ENCODE measurements at places on chromosomes 16 and 17.
A peak's percentile ranks its signal among the peaks of the same experiment; 100 is the strongest.

GRCh38 chr16:4232541-4233386 is 9.1 kb downstream of the SRL start:
- no peak for DNase-seq

- DNase-seq: no peak
These were observed 56.4 kb downstream of the ABR start for GRCh38 chr17:1123393-1123831.

- DNase-seq: no peak
These were observed 10.7 kb downstream of the PDK2 start for GRCh38 chr17:50105811-50106210.

DNA sequence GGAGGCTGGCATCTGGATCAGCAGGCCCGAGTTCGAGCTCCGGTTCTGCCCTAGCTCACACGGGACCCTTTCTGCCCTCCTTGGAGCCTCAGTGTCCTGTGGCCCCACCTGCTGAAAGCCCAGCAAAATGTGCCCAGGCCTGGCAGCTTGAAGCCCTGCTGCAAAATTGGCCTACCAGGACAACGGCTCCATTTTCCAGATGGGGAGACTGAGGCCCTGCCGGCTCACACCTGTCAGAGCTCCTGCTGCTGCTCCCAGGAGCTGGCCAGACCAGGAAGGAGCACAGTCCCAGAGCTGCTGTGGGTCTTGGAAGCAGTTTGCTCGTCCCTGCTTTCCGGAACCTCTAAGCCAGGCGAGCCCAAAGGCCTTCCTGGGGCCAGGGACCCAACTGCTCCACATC is 17.4 kb downstream of the ZNF469 start:
- DNase-seq: no peak

GRCh38 chr17:37259030-37259735 is 116.6 kb upstream of the C17orf78 start:
- no peak for DNase-seq

DNA sequence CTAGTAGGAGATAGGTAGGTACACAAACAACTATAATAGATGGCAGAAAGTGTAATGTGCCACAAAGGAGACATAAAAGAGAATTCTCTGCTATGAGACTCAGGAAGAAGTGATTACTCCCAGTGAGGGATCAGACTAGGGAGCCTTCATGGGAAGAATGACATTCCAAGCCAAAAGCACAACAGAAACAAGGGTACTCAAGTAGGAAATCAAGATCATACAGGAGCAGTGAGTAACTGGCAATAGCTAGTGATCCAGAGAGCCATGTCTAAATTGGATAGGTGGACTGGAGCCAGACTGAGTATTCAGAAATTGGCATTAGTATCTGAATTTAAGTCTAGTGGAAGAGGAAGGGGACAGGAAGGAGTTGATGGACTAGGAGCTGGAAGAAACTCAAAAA is 10.7 kb downstream of the RFFL start:
- no peak for DNase-seq

- DNase-seq: peak; percentile 60
These were observed 7.7 kb downstream of the GIT1 start for GRCh38 chr17:29581583-29582253.

DNA sequence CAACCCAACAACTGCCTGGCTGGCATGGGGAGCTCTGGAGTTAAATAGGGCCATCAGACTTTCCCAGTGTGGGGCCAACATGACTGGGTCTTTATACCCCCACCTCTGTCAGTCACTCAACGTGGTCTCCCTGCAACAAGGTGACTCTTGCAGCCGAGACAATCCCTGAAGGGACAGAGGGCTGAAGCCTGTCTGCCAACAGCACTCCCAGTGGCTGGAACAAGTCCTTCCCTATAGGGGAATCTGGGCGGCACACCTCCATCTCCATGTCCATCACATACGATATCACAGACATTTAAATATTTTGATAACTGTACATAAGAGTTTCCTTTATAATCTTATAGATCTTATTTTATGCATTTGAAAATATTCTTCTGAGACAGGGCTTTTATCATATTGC is 4.8 kb upstream of the MAPT start:
- no peak for DNase-seq

DNA sequence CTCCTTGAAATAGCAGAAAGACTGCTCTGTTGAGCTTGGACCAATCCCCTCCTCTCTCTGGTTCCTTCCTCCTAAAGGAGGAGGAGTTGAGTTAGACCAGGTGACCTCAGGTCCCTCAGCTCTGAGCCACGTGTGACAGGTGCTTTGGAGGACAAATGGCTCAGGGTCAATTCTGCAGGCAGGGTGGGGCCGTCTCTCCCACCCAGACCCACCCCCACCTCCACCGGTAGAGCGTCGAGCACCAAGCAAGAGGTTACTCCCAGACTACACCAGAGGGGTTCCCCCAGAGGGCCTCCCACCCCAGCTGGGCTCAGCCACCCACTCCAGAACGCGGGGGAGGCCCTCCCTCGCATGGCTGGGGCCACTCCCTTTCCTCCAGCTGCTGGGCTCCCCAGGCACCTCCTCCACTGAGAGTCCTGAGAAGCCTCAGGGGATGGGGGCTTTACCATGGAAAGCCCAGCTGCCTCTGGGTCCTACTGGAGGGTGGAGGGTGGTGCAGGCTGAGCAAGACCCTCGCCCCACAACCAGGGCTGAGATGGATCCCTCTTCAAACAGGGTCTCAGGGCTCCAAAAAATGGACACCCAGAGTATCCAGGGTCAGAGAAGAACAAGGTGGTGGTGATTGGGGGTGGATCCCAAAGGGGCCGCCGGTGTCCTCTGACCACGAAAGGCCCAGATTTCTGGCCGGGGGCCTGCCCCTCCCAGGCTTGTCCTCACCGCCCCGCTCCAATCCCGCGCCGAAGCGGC is 7.6 kb downstream of the MYO1C start:
- DNase-seq: peak; percentile 75

DNA sequence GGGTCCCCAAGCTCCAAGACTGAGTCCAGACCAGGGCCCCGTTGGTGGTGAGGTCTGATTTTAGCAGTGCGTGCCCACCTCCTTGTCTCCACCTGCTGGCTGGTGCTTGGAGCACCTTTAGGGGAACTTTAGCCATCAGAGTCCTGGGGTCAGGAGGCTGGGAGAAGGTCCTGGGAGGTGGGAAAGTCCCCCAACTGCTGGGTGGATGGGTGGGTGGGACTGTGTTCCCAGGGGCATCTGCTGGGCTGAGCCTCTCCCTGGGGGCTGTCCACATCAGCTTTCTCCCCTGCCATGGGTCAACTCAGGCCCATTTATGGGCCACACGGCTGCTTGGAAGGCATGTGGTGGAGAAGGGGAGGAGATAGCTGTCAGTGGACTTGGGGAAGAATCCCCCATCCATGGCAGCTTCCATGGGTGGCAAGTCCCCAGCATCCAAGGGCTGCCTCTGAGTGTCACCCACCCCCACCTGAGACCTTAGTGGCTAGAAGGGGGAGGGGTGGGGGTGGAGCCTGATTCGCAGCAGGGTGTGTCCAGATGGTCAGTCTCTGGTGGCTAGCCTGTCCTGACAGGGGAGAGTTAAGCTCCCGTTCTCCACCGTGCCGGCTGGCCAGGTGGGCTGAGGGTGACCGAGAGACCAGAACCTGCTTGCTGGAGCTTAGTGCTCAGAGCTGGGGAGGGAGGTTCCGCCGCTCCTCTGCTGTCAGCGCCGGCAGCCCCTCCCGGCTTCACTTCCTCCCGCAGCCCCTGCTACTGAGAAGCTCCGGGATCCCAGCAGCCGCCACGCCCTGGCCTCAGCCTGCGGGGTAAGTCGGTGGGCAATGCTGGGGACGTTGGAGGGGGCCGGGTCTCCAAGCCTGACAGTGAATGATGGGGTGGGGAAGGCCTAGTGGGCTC is at the start of gene TRPV2:
TRPV2 (plus strand) TSS at position 541 of the 894 bp plus-strand sequence. CDS start 2,098 bp downstream, outside the sequence.
- DNase-seq: no peak

DNA sequence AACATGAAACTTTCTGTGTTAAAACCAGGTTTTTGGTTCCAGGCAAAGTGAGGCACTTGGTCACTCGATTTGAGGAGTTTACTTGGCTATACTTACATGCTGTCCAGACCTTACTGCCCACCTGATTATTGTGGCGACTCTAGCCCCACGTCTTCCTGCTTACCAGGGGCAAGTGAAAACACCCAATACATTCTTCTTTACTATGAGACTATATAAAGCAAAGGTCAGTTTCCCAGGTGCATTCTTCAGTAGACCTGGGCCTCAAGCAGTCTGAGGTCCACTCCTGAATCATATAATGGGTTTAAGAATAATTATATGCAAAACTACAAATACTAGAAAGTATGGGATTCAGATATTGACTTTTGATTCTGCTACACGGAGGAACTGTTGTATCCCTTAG is 86.2 kb downstream of the EFCAB5 start:
- no peak for DNase-seq

- no peak for DNase-seq
These were observed 40.3 kb upstream of the TEKT3 start for GRCh38 chr17:15381707-15382106.

DNA sequence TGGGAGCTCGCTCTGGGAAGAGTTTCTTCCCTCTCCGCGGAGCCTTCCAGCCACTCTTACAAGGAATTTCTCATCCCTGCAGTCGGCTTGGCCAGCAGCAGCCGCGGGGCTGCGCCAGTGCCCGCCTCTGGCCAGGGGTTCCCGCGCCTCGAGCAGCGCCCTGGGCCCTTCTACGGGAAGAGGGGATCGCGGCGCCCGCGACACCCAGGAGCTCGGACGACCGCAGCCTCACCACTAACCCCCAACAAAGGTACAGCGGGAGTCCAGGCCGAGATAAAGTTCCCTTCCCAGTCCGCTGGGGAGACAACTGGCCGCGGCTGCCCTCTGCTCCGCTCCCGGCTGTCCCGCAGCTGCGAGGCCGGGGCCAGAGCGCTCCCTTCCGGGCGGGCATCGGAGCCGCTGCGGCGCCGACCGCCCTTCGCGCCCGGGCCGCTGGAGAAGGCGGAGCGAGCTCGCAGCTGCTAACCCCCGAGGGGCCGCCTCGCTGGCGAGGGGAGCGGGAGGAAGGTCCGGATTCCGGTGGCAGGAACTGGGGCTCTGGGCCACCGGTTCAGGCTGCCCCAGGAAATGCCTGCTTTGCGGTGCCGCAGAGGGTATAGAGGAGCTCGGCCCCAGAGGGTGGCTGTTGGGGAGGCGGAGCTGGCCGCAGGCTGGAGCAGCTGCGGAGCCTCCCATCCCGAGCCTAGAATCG is 3.6 kb upstream of the HS3ST3B1 start:
- no peak for DNase-seq

GRCh38 chr16:72848759-72849664 is 198.9 kb downstream of the ZFHX3 start:
- DNase-seq: peak; percentile 97

Data from ascending aorta (tissue), 2 donors.